ENCODE measurements at places on chromosomes 2 and 18. TPM values are rescaled to one million over a fixed set of nuclear protein-coding genes. Genes with fewer than 3 reads are reported as not detected.

MREG gene
- 10.8 TPM for total RNA-seq

SCN3A gene
- total RNA-seq = not detected

SLC16A14 gene
- total RNA-seq = not detected

RGPD3 gene
- 0.44 TPM for total RNA-seq

CD8A gene
- total RNA-seq = not detected

LIMS2 gene
- 10.8 TPM for total RNA-seq

DSEL gene
- total RNA-seq = 0.17 TPM

SPP2 gene
- not detected for total RNA-seq

CD8B gene
- 0.62 TPM for total RNA-seq

AMER3 gene
- not detected for total RNA-seq

ICA1L gene
- total RNA-seq = 0.91 TPM

TRIM43 gene
- total RNA-seq = not detected

- DNase-seq = no peak
Observed at GRCh38 chr2:23465936-23466335, 81.0 kb downstream of the KLHL29 start.

- DNase-seq = no peak
Observed at GRCh38 chr2:4937550-4937949, 754.6 kb upstream of the SOX11 start.

DNA sequence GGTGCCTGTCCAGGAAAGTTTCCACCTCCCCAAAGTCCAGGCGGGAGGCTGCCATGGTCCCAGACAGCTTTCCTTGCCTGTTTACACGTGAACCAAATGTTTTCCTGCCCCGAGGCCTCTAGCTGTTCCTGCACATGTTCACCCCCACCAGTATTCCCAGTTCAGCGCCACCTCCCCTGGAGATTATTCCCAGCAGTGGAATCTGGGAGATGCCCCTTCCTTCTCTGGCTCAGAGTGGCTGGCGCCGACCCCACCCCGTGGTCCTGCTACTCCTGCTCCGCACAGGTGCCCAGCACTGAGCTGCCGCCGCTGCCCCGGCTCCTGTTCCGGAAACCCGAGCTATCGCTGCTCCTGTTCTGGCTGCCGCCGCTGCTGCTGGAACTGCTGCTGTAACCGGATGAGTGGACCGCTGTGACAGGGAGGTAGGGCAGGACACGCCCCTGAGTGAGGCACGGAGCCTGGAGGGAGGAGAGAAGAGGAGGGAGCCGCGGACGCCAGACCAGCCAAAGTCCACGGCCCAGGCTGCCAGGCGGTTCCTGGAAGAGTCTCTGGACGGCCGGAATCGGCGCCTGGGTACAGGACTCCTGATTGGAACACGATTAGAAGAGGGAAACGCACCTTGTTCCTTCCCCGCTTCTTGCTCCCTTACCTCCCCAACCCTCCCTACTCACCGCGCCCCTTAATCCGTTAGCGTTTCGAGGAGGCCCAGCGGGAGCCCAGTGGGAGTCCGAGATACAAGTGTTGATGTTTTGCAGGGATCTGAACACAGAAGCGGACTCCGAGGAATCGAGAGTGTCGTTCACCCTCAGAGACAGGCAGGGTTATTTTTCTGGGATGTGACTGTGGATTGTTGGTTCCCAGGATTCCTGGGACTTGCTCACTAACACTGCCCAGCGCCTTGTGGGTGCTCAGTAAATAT lies at the start of gene PDE11A:
Gene PDE11A (minus strand): TSS at position 395 of the 919 bp plus-strand sequence. CDS start 340 bp downstream, at position 55.
- DNase-seq = peak; percentile 2

DNA sequence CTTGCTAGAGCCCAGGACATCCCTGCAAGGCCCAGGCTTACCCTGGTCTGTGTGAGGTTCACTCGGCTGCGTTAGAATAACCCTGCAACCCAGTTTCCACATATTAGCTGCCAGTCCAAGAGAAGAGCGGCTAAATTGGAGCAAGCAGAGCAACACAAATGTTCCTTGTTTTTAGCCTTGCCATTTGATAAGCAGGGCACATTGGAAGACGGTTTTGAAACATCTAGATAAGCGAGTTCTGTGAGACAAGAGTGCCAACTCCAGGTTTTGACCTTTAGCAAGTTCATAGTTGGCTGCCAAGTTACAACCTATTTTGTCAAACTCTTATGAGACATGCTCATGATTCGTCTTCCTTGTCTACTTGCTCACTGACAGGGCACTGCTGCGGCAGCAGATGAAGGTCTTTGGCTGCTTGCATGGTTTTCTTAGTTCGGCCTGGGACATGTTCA lies 23.5 kb downstream of the DPP4 start:
- DNase-seq = no peak

- no peak for DNase-seq
Observed at GRCh38 chr18:8162802-8163201, 446.4 kb upstream of the RAB12 start.

GRCh38 chr2:63842149-63843061 lies 709 bp downstream of the UGP2 start:
- no peak for DNase-seq

- DNase-seq = no peak
Observed at GRCh38 chr2:55400332-55400731, 19.3 kb downstream of the CCDC88A start.

DNA sequence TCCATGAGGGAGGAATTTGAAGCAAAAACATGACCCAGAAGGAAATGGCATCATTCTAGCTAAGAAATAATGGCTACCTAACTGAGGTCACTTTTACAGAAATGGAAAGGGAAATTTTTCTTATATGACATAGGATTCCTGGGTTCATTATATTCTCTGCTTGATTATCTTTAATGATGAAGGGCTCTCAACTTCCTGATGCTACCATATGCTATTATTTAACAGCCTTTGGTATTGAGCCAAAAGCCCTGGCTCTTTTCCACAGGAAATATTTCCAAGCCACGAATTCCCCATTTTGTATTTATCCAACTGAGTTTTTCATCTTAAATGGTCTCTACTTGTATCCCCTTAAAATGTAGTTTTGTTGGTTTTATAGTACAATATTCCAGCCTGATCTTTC lies 63.2 kb upstream of the NPAS2 start:
- no peak for DNase-seq

GRCh38 chr2:46175419-46175818 lies 121.8 kb upstream of the EPAS1 start:
- DNase-seq = no peak

DNA sequence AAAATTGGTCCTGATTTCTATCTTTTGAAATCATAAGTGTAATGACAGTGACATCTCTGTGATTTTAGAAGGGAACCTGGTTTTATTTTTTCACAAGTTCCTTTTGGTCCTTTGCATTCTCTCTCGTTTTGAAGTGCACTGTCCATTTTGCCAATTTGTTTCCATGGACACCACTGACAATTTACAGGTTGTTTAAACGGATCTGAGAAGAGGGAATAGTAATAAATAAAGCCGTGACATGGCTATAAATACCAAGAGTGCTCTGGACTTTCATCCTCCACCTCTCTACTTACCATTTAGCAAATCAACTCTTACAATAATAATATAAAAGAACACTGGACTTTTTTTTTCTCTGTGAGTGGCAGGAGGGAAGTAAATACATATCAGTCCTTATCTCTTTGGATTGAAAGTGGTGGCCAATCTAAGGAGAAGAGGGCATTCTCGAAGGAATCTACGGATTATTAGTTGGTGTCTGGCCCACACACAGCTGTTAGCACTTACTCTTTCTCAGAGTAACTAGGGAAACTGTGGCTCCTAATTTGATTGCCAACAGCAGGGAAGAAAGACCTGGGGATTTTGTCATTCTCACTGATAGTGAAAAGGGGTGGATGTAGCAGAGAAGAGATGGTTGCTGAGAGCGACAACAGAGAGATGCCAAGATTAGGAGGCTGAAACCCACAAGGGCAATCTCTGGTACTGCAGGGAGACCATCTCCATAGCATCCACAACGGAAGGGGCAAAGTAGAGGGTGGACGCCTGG lies 108.7 kb upstream of the FSHR start:
- no peak for DNase-seq

GRCh38 chr2:108165729-108166128 lies 74.0 kb upstream of the SULT1C3 start:
- DNase-seq = no peak

DNA sequence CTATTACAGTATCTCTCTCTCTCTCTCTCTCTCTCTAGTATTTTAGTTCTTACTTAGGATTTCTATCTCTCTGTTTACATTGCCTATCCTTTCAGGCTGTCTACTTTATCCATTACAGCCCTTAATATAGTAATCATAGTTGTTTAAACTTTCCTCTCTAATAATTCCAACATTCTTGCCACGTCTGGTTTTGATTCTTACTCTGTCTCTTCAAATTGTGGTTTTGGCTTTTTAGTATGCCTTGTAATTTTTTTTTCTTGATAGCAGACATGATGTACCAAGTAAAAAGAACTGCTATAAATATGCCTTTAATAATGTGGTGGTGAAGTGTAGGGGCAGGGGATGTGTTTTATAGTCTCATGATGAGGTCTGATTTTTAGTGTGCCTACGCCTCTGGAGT lies 1809.5 kb upstream of the CELF4 start:
- DNase-seq = no peak

- DNase-seq = no peak
Observed at GRCh38 chr2:154740361-154740760, 41.9 kb downstream of the KCNJ3 start.

DNA sequence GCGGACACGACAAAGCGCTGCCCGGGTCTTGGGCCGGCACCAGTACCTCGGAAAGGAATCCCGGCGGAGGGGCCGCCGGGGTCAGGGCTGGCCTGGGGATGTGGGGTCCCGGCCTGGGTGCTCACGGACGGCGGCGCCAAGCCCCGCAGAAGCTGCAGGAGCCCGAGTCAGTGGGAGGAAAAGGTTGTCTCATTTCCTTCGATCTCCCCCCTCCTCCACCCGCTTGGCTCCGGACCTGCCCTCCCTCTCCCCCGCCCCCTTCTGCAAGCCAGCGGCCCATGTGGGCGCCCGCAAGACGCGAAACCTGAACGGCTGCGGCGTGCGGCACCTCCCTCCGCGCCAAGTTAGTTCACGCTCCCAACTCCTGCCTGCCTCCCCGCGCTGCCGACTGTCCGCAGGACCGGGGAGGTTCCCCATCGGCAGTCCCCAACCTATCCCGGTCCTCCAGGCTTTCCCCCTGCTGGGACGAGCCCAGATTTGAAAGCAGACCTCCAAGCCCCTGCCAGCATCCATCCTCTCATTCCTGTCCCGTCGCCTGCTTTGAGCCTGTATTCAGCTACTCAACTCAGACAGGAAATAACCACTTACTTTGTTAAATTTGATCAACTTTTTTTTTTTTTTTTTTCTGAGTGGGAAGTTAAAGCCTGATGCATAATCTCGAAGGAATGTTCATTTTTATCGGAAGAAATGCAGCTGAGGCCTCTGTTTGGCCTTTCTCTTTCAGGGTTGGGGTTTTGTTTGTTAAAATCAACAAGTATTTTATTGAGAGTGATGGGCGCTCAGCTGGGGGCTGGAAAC lies at the start of gene EVA1A:
Gene EVA1A (minus strand): TSS at position 172 of the 798 bp plus-strand sequence. CDS start 42,799 bp downstream, outside the sequence.
- peak; percentile 27 for DNase-seq

GRCh38 chr2:196853301-196854087 lies 44.3 kb upstream of the C2orf66 start:
- DNase-seq = no peak

- DNase-seq = no peak
Observed at GRCh38 chr2:115161081-115161770, 718.8 kb downstream of the DPP10 start.

GRCh38 chr2:179049546-179050311 lies at the start of gene CCDC141:
Gene CCDC141 (minus strand): TSS chr2:179050137. CDS start chr2:179049941, 196 bp downstream.
- DNase-seq = peak; percentile 55

DNA sequence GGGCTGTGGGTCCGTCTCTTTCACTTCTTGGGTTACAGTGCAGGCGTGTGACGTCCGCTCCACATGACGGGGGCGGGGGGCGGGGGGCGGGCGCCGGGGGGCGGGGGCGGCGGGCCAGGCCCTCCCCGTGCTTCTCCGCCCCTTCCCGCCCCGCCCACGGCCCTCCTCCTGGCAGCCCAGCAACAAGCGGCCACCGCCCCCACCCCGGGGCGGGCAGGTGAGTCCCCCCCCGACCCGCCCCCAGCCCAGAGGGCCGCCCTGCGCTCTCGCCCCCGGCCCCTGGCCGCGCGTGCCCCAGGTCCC lies 3.6 kb downstream of the ZNF516 start:
- peak; percentile 13 for DNase-seq

DNA sequence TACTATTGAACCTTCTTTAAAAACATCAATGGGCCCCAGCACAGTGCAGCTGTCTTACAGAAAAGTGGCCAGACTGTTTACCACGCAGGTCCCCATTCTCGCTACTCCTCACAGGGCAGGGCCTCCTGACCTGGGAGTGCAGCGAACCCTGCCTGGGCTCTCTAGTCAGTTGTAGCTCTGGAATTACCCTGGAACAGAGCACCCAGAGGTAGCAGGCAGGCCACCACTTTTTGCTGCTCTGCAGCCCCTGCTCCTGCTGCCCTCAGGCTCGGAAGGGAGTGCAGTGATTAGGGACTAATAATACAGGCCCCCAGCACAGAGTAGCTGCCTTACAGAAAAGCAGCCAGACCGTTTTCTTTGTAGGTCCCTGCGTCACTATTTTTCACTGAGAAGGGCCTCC lies 1563.0 kb downstream of the SUCLG1 start:
- DNase-seq = no peak

DNA sequence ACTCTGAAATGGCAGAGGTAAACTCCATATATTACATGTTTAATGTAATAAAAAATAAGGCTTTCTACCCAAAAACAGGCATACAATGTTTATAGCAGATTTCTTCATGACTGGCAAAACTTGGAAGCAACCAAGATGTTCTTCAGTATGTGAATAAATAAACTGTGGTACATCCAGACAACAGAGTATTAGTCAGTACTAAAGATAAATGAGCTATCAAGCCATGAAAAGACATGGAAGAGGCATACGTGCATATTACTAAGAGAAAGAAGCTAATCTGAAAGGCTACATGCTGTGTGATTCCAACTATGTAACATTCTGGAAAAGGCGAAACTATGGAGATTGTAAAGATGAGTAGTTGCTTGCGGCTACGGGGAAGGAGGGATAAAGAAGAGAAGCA lies 97.4 kb downstream of the OSR1 start:
- DNase-seq = no peak

DNA sequence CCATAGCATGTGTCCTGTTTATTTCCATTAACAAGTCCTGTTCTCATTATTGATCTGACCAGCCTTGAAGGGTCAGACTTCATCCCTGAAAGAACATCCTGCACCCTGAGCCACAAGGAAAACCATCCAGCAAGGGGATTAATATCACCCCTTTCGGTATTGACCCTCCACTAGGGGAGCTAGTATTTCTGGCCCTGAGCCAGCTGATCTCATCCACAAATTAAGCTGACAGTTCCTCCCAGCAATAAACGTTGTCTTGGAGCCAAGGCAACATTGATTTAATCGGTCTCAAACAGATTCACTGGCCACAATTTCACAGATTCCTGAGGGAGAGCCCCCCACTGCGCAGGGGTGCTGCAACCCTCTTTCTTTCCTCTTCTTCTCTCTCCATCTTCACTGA lies 353.1 kb upstream of the FANCL start:
- DNase-seq = no peak

GRCh38 chr2:29796446-29796845 lies 124.9 kb downstream of the ALK start:
- DNase-seq = no peak

GRCh38 chr18:62165583-62165982 lies 21.3 kb downstream of the PIGN start:
- no peak for DNase-seq

DNA sequence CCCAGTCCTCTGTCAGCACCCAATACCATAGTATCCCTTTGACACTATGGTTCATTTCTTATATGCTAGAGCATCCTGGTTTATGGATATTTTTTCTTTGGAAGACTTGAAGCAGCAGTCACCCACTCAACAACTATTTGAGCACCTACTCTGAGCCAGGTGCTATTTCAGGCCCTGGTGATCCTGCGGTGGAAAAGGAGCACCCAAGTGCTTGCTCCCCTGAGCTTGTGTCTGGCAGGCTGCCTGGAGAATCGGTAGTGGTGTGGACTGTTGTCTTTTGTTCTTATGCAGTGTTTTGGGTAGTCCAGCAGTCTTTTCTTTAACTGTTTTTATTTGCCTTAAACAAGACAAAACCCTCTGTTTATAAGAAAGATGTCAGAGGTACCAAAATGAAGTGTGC lies 28.9 kb downstream of the NCK2 start:
- DNase-seq = no peak
